Activated CD8-positive, alpha-beta T cell treated with anti-CD3 and anti-CD28 coated beads, Interleukin-2, amount 10 ng/mL, durations not matched to agents 7 days and 5 days (primary cell): ENCODE measurements at places on chromosomes 1 and 21. TPM values are rescaled to one million over a fixed set of nuclear protein-coding genes. Genes with fewer than 3 reads are reported as not detected.

- H3K27ac ChIP-seq, result no peak overlapping the region
- no peak overlapping the region for H3K4me3 ChIP-seq
- DNase-seq, result no peak
- H3K4me1 ChIP-seq, result peaks cover 56% of the 10 kb centered on the region
- peaks cover 86% of the 10 kb centered on the region for H3K36me3 ChIP-seq
These were observed 7.1 kb downstream of the SSBP3 start for GRCh38 chr1:54398963-54399528.

DNA sequence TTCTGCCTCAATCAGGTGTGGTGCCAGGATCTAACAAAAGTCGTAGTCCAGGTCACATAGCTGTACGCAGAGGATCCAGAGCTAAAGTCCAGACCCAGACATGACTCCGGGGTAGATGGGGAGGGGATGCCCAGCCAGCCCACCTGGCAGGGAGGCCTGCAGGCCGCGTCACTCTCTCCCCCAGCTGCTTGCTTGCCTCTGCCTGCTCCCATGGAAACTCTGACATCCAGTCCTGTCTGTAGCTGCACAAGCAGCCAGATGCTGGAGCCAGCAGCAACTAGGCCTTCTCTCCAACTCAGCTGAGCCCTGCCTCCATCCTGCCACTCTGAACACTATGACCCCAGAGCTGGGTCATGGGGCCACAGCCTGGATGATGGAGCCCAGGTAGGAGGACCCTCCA, 8.1 kb downstream of the COL8A2 start:
- no peak for DNase-seq
- peaks cover 4% of the 10 kb centered on the region for H3K27me3 ChIP-seq
- no peak overlapping the region for H3K27ac ChIP-seq

DNA sequence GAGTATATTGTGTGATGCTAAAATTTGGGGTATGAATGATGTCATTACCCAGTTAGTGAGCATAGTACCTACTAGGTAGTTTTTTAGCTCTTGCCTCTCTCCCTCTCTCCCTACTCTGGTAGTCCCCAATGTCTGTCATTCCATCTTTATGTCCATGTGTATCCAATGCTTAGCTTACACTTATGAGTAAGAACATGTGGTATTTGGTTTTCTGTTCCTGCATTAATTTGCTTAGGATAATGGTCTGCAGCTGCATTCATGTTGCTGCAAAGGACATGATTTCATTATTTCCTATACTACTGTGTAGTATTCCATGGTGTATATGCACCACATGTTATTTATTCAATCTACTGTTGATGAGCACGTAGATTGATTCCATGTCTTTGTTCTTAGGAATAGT, 54.4 kb upstream of the NEGR1 start:
- no peaks in the 10 kb centered on the region for H3K4me1 ChIP-seq
- no peaks in the 10 kb centered on the region for H3K27me3 ChIP-seq
- H3K36me3 ChIP-seq, result no peaks in the 10 kb centered on the region
- DNase-seq, result no peak
- no peak overlapping the region for H3K27ac ChIP-seq

- H3K27ac ChIP-seq, result no peak overlapping the region
- no peaks in the 10 kb centered on the region for H3K27me3 ChIP-seq
- no peak for DNase-seq
- H3K4me1 ChIP-seq, result peaks cover 13% of the 10 kb centered on the region
- H3K36me3 ChIP-seq, result no peaks in the 10 kb centered on the region
These were observed 77.7 kb downstream of the MAP3K7CL start for GRCh38 chr21:29208044-29208681.

GRCh38 chr1:52919051-52919722, 2.4 kb downstream of the ECHDC2 start:
- no peaks in the 10 kb centered on the region for H3K36me3 ChIP-seq
- no peak overlapping the region for H3K4me3 ChIP-seq
- peak overlapping the region; percentile 30 for H3K27ac ChIP-seq
- no peaks in the 10 kb centered on the region for H3K27me3 ChIP-seq
- peaks cover 27% of the 10 kb centered on the region for H3K4me1 ChIP-seq

DNA sequence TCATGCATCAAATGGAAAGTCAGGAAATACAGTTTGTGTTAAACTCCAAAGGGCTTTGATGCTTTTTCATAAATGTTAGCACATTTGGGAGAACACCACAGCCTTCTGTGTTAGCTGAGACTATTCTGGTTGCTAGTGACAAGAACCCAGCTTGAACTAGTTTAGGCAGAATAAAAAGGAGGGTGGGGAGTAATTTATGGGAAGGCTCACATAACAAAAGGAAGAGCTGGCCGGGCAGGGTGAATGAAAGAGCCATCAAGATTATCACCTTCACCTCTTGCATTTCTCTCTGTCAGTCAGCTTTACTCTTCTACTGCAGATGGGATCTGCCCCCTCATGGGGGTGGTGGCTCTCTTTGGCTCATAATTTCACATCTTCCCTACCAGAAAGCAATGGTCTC, 75.4 kb upstream of the VTCN1 start:
- no peak for DNase-seq
- H3K4me1 ChIP-seq, result no peaks in the 10 kb centered on the region
- H3K27me3 ChIP-seq, result peaks cover 12% of the 10 kb centered on the region
- no peak overlapping the region for H3K27ac ChIP-seq
- H3K4me3 ChIP-seq, result no peak overlapping the region

DNA sequence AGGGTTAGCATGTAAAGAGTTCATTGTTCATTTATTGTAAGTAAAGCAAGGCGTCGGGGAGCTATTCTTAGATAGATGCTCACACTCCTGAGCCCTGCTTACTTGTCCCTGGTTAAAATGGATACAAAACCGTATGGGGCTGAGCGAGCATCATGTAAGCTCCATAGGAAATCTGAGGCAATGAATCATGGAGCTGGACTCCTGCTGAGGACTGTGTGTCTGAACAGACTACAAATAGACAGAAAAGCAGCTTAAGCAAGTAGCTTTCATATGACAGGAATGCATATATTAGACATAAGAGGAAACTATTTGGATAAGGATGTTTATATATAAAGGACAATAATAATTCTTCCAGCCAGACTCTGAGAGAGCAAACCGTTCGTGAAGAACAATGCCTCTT, 604.9 kb upstream of the PTBP2 start:
- H3K27me3 ChIP-seq, result no peaks in the 10 kb centered on the region
- H3K36me3 ChIP-seq, result no peaks in the 10 kb centered on the region
- no peak overlapping the region for H3K27ac ChIP-seq

- no peak overlapping the region for H3K27ac ChIP-seq
- H3K27me3 ChIP-seq, result peaks cover 43% of the 10 kb centered on the region
- H3K4me3 ChIP-seq, result no peak overlapping the region
These were observed 10.7 kb upstream of the SLAMF8 start for GRCh38 chr1:159815926-159816325.

GRCh38 chr21:26842974-26843932, 2.0 kb downstream of the ADAMTS1 start:
- H3K4me3 ChIP-seq, result peak overlapping the region; percentile 70
- DNase-seq, result peak; percentile 53
- peaks cover 10% of the 10 kb centered on the region for H3K36me3 ChIP-seq

DNA sequence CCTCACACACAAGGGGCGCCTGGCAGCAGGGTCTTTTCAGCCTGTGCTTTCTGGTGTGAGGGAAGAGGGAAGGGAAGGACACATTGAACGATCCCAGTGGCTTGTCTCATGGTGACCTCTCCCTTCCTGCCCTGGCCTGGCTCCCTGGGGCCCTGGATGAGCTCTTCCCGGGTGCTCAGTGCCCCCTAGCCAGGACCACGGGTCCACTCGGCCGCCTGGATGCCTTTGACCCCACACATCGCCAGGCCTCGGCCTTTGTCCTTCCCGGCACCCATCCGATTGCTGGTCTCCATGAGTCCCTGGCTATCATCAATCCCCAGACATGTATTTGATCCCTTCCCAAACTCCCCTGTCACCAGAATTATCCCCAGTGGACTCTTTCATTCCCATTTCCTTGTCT, 6.0 kb upstream of the TFF3 start:
- DNase-seq, result no peak
- H3K27ac ChIP-seq, result no peak overlapping the region
- H3K4me3 ChIP-seq, result no peak overlapping the region
- H3K36me3 ChIP-seq, result no peaks in the 10 kb centered on the region

DNA sequence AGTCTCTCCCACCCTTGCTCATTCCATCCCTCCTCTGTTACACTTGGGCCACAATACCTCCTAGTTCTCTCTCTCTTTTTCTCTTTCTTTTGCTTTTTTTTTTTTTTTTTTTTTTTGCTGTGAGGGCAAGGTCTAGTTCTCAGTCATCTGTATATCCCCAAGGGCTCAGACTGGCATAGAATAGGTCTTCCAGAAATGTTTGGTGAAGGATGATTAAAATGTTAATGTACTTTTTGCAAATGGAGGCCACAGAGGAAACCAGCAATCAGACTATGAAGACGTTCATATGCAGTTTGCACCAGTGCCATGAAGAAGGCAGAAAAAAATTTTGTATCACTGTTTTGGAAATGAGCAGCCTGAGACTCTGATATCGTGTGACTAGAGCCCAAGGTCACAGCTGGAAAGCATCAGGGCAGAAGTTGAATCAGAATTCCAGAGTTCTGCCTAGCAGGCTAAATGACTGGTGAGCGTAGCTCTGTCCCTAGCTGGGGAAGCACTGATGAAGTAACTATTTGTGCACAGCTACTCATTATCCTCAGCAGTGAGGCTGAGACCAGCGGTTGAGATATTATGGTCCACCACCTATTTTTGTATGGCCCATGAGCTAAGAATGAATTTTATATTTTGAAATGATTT, 186.5 kb downstream of the TGFBR3 start:
- no peak overlapping the region for H3K4me3 ChIP-seq
- H3K36me3 ChIP-seq, result peaks cover 17% of the 10 kb centered on the region
- DNase-seq, result no peak
- peaks cover 2% of the 10 kb centered on the region for H3K27me3 ChIP-seq

GRCh38 chr1:42852608-42852980, 6.2 kb downstream of the ZNF691 start:
- peaks cover 42% of the 10 kb centered on the region for H3K36me3 ChIP-seq
- no peaks in the 10 kb centered on the region for H3K27me3 ChIP-seq
- no peak for DNase-seq
- no peak overlapping the region for H3K27ac ChIP-seq
- peaks cover 19% of the 10 kb centered on the region for H3K4me1 ChIP-seq
- no peak overlapping the region for H3K4me3 ChIP-seq

TMOD4 gene
- total RNA-seq, result 3.4 TPM

NES gene
- not detected for total RNA-seq

MYBPHL gene
- total RNA-seq, result not detected

CYP4A11 gene
- total RNA-seq, result not detected

CLCA1 gene
- total RNA-seq, result not detected

EDARADD gene
- total RNA-seq, result 1.2 TPM

KRTAP11-1 gene
- not detected for total RNA-seq

HJV gene
- total RNA-seq, result not detected

VHLL gene
- total RNA-seq, result not detected

ACTL8 gene
- not detected for total RNA-seq
